ENCODE measurements at places on chromosomes 1 and 21.

- DNase-seq: no peak
Measured at GRCh38 chr1:23116921-23117699, 51.5 kb downstream of the LUZP1 start.

GRCh38 chr1:31798433-31799195 is 17.2 kb downstream of the SPOCD1 start:
- peak; percentile 16 for DNase-seq

- DNase-seq: no peak
Measured at GRCh38 chr1:99674115-99675064, 28.5 kb downstream of the PALMD start.

- DNase-seq: no peak
Measured at GRCh38 chr1:9278116-9278515, 14.6 kb upstream of the SPSB1 start.

- no peak for DNase-seq
Measured at GRCh38 chr1:57474137-57474750, 50.4 kb upstream of the DAB1 start.

- no peak for DNase-seq
Measured at GRCh38 chr1:10958614-10959013, 53.8 kb upstream of the TARDBP start.

- no peak for DNase-seq
Measured at GRCh38 chr1:108851567-108851966, 5.3 kb downstream of the AKNAD1 start.

- no peak for DNase-seq
Measured at GRCh38 chr21:44737706-44738354, 26.5 kb upstream of the TSPEAR start.

DNA sequence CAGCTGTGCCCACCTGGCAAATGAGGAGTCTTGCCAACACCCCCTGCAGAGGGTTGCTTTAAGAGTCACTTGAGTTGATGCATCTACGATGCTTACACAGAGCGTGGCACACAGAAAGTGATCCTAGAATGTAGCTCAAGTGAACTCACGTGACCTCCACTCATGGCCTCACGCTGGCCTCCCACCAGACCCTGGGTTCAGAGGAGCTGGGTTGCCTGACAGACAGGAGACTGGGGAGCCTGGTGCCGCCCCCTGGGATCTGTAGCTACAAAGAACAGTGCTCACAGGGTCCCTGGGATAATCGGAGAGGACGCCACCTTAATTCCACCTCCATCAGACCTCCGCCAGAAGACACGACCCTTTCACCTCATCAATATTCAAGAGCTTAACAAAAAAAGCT is 81.4 kb upstream of the CASZ1 start:
- no peak for DNase-seq

- DNase-seq: no peak
Measured at GRCh38 chr1:156134716-156135435, 18.5 kb upstream of the SEMA4A start.

- no peak for DNase-seq
Measured at GRCh38 chr1:68438310-68438709, 11.4 kb downstream of the RPE65 start.

DNA sequence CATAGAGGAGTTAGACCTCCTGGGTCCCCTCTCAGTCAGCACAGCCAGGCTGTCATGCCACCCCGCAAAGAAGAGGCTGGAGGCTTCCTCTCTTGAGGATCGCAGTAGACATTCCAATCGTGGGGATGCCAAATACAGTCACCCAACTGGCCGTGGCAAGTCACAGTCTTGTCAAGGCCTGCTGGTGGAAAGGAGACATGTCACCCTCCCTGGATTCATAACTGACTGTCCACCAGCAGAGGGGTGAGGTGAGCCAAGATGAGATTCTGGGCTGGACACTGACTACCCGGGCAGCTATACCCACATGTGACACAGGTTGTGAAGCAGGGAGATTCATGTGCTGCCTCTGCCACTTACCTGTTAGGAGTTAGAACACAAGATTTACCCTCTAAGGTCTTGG is 123.5 kb upstream of the NGF start:
- DNase-seq: no peak

DNA sequence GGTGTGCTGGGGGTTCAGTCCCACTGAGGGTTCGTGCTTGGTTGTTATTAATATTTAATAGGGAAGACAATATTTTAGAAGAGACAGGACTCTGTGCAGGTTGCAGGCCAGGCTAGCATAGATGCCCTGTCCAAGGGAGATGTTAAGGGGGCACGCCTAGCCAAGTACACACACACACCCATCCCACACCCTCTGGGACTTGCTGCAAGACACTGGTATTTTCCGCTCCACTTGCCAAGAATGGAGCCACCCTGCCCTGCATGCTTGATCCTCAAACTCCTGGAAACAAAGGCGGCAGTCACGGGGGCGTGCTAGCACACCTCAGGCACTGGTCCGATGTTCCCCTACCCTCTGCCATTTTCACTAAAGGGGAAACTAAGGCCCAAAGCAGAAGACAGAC is 99.1 kb downstream of the MRPL37 start:
- DNase-seq: no peak

DNA sequence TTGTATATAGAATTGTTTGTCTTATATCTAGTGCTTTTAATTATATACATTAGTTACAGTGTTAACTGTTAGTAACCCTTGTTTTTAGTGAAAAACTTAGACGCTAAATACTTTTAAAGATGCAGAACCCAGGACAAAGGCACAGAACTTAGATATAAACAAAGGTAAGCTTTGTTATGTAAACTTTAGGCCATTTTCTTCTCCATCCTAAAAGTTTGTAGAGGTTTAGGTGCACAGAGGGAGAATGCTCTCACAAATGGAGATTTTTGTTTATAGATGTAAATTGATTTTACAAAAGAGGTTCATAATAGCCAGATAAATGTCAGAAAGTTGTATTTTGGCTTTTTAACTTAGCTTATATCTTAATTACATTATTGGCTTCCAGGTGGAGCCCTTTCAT is 490.5 kb upstream of the LRRC7 start:
- no peak for DNase-seq

DNA sequence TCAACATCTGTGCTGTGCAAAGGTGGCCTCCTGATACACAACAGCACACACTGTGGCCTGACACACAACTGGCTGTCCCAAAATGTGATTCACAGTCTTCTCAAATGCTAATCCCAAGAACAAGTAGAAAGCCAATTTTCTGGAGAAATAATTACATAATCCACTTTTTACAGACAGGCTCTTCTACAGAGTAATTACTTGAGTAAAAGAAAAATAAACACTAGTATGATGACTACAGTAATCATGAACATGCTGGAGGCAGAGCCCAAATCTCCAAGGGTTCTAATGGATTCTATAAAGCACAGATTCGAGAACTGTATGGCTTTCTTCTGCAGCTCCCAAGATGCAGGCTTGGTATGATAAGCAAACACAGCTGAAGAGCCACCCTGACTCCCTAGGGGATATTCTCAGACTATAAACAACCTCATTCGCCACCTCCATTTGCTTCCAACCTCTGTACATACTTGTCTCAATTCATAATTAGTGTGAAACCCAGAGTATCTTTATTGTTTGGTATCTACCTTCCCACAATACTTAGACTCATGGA is 81.9 kb downstream of the SIPA1L2 start:
- no peak for DNase-seq

- DNase-seq: no peak
Measured at GRCh38 chr1:230728710-230729392, 14.9 kb upstream of the AGT start.

GRCh38 chr1:119040906-119041305 is 52.8 kb upstream of the TBX15 start:
- DNase-seq: no peak

- no peak for DNase-seq
Measured at GRCh38 chr1:30727824-30728223, 4.4 kb upstream of the MATN1 start.

DNA sequence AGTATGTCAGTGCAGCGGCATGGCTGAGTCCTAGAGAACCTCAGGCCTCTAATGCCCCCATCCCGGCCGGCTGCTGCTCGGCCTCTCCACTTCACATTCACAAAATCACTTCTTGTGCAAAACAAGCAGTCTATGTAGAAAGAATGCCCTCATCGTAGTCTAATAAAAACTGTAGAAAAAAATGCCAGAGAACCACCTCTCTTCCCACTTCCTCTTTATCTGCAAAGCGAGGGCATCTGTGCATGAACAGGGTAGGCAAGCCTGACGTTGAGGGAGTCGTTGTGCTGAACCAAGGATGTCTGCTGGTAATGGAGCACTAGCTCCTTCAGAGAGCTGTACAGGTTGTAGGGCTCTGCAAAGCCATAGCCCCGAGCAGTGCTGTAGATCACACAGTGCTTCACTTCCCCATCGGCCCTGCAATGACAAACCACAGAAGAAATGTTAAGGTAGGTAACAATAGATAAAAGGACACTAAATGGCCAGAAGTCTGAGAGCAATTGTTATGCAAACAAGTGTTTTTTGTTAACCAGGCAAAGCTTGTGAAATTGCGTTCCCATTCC is 88.9 kb downstream of the PIK3R3 start:
- no peak for DNase-seq

DNA sequence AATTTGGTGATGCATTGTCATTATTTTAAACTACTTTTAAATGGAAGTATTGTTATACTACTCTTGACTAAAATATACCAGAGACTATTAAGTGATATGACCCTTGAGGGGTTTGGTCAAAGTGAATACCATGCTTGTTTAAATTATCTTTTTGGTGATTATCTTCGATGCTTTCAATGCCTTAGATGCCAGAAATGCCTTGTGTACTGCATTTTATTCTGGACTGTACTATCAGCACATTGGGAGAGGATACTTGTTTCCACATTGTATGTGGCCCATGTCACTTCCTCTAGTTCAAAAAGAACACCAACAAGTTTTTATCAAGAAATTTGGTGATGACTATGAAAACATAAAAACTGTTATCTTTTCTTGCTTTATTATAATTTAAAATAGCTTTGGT is 16.3 kb downstream of the MAP3K7CL start:
- DNase-seq: no peak

DNA sequence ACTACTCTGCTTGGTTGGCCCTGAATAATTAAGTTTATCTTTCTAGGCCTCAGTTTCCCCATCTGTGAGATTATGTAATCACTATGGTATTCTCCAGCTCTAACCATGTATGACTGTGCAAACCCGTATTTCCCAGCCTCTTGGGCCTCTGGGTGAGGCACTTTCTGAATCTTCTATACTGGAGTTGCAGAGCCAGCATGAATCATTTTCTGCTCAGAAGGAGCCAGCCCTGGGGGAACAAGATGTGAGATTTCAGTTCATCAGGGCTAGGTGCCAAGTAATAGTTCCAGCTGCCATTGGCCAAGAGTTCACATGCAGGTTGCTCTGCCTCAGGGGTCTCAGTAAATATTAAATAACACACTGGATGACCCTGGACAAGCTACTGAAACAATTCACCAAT is 47.7 kb upstream of the USP24 start:
- no peak for DNase-seq

GRCh38 chr1:185054365-185055060 is 9.2 kb downstream of the RNF2 start:
- DNase-seq: no peak

DNA sequence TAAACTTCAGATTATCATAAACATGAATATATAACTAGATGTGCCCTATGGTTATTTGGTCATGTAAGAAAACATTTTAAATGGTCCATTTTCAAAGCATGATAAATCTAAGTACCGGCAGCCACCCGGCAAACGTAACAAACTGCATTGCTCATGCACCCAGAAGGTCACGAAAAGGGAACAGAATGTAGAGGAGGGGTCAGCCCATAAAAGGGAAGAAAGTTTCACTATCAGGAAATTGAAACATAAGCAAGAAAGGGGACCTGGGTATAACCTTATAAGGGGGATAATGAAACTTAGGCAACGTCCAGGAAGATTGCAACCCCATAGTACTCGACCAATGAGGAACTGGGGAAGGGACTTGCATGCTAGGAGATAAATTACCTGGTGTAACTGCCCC is 421.2 kb upstream of the ZRANB2 start:
- no peak for DNase-seq

DNA sequence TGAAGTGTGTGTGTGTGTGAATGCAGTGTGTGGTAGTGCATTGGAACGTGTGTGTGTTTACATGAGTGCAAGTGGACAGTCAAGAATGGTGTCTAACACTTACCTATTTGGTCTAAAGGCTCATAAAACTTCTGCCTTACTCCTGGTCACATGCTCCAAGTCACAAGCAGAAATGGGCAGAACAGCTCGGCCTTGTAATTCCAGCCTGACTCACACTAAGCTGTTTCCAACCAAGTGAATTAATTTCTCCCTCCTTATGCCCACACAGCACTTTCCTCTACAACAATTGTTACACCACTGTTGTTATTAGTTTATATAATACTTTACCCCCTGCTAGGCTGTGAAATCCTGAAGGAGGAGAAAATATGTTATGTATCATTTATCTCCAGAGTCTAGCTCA is 43.8 kb downstream of the DDR2 start:
- DNase-seq: no peak

DNA sequence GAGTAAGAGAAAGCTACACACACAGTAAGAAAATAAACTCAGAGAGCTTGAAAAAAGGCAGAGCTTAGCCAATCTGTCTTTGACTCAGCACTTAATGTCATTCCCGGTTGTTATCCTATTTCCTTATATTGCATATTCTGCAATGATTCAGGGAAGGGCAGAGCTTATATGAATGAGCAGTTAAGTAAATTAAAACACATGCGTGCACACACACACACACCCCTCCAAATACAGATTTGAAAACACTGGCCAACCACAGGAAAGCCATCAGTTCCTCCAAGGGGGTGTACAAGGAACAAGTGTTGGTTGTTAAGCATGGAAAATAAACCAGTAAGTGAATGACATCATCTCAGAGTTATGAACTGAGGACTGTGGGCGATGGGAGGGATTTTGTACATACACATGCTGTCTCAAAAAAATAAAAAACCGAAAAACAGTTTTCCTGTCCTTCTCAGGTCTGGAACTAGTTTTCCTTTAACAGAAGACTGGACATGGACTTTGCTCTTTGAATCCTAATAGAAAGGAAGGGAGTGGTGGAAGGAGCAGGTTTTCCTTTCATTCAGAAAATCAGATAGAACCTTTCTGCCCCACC is 1.0 kb downstream of the IQGAP3 start:
- no peak for DNase-seq

DNA sequence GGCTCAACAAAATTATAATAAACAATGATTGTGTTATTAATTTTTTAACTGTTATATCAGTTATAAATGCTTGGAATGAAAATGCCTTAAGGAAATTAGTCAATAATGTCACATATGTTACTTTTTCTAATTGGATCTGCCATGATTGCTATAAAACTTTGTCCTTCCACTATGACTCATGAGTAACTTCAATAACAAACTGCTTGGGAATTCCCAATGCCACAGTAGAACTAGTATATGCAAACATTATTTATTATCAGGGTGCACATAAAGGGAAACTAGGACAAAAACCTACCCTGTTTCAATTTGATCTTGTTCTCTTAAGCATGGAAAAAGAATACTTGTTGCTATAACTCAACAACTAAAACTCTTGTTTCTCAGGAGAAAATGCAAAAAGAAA is 59.1 kb upstream of the PDC start:
- DNase-seq: no peak

- DNase-seq: no peak
Measured at GRCh38 chr1:76607717-76608116, 259.6 kb upstream of the ST6GALNAC5 start.

- no peak for DNase-seq
Measured at GRCh38 chr1:161506336-161507223, 1.3 kb downstream of the FCGR2A start.

Measured in activated naive CD4-positive, alpha-beta T cell treated with Interleukin-2 at 50 U/mL for 16 hours (primary cell).